ENCODE measurements at places on chromosomes 6 and 20.
A peak's percentile ranks its signal among the peaks of the same experiment; 100 is the strongest.

- DNase-seq, result no peak
Observed at GRCh38 chr6:115610696-115611095, 450.0 kb downstream of the FRK start.

GRCh38 chr6:132052096-132052495 lies 100.9 kb upstream of the CCN2 start:
- DNase-seq, result no peak

DNA sequence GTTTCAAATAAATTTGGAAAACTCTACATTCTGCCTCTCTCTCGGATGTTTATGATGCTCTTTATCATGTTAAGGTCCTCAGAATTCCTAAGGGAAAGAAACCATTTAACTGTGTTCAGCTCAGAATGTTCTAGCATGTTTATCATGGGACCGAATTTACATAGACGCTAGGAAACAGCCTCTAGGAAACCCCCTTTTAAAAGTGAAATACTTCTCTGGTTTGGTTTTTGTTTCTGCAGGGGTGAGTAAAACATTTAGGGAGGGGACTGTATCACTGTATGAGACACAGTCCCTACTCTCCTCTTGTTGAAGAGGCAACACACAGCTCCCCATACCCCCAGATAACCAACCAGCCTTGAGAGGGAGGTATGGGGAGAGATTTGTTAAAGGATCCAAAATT lies 267.6 kb upstream of the SUPT3H start:
- DNase-seq, result no peak

DNA sequence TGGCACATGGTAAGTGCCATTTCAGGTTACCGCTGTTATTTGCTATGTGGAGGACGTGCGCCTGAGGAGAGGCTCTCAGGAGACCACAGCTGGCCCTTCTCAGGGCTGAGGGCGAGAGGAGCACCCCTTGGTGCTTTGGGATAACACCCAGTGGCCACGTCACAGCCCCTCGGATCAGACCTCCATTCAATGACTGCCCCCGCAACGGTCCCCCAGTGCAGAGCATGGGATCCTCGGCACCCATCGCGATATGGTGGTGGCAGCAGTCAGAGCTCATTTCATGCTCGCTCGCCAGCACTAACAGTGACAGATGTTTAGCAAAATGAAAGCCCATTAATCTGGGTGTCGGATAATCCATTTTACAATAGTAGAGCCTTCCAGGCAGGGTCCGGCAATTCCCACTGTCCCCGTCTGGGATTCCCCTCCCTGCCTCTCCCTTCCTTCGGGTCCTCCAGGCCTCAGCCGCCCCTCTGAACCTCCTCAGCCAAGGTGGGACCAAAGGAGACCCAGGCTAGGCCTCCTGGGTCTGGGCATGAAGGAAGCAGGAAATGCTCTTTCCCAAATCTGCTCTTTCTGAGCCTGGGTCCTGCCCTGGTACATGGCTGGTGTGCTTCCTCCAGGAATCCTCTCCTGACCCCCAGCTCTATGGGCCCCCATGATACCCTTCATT lies 117.1 kb downstream of the GRM4 start:
- no peak for DNase-seq

GRCh38 chr6:12717356-12717755 lies 789 bp downstream of the PHACTR1 start:
- no peak for DNase-seq

DNA sequence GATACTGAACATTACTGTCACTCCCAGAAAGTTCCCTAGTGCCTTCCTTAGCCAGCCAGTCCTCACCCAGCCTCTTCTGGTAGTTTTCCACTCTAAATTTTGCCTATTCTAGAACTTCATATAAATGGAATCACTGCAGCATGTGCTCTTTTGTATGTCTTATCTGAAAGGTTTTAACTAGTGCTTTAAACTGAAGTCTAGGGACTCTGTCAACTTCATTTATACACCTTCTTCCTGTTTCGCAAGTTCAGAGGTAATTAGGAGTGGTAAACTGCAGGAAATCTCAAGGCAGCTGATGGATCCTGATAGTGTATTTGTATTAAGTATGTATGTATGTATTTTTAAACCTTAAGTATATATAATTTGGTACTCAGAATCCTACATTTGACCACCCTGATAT lies 94.3 kb downstream of the TCP11 start:
- peak; percentile 88 for DNase-seq

DNA sequence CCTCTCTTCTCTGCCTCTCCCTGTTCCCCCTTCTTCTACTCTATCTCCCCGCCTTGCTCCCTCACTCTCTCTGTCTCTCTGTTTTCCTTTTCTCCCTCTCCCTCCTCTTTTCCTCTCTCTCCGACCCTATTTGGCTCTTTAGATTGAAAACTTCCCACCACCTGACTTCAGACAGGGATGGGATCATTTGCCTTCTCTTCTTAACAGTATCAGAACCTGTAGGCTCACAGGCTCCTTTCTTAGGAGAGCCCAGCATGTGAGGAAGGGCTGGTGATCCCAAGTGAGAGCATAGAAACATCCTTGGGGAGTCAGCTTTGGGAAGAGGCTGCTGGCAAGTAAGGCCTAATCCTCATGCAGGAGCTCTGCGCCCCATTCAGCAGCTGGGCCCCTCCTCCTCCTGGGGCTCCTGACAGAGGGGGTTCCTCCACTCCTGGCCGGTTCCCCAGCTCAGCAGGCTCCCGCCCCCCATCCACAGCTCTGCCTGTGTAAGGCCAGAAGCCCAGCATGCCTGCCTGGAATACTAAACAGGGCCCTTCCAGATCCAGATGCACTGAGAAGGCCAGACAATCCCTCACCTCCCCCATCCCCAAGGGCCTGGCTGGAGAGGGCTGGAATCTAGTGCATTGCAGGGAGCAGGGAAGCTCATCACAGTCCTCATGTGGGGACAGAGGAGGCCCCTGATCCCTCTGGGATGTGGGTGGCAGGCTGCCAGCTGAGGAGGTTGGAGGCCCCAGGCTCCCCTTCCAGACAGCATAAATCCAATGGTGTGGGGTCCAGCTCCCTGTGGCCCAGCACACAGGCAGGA lies 93.4 kb downstream of the PTPRT start:
- DNase-seq, result no peak

GRCh38 chr6:114171473-114171872 lies 171.3 kb downstream of the HS3ST5 start:
- no peak for DNase-seq

GRCh38 chr6:162706232-162706631 lies 21.3 kb downstream of the PRKN start:
- no peak for DNase-seq

DNA sequence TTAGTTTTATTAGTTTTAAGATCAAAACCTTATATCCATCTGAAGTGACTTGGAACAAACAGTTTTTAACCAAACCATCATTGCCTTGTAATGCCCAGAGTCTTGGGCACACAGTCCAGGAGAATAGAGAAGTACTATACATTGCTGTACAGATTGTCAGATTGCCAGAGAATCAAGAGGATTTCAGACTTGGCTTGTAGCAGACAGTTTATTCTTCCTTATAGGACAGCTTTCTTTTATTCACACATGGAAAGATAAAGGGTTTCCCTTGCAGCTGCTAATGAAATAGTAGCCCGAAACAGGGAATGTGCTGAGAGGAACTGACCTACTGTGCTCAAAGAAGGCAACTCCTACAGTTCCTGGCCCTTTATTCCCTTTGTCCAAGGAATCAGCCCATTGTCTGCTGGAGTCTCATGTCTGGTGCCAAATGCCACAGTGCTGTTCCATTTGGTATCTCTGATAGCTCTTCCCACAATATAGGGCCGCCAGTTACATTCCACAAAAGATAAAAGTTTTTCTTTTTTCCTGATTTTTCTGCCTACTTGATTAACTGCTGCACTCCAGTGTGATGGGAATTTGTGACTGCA lies 30.6 kb downstream of the DCBLD1 start:
- DNase-seq, result no peak

DNA sequence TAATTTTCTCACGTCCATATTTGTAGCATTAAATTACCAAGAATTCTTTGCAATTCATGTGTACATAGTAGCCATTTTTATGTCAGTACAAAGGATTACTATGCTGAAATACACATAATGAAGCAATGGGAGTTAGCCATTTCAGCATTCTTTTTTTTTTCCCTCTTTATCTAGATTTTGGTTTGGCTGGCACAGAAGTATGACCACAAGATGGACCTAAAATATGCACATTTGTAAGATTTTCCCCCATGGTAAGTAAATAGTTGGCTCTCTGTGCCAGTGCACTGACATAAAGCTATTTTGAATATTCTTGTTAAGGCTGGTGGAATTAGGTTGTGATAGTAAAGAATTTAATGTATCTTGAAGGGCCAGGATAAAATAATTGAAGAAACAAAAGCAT lies 486.1 kb upstream of the BTBD3 start:
- DNase-seq, result no peak

GRCh38 chr6:155483858-155484257 lies 28.2 kb upstream of the NOX3 start:
- DNase-seq, result no peak

GRCh38 chr6:32608362-32608761 lies 18.7 kb upstream of the HLA-DRB1 start:
- DNase-seq, result no peak

DNA sequence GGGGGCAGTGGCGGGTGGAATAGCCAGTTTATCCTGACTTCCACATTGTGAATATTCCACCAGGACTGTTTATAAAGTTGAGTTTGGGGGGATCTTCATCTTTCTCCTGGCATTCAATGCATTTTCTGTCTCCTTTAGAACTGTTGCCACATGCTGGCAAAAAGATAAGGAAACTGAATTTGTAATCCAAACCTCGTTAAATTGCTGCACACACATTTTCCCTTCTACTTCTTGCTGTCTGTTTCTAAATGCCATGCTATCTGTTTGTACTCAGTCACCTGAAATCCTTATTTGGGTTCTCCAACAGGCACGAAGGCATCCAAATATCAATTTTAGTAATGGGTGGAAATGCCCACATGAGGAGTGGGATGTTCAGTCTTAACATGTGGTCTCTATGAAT lies 180.2 kb upstream of the CCN2 start:
- DNase-seq, result no peak

- peak; percentile 61 for DNase-seq
Observed at GRCh38 chr20:14632906-14633305, 295.5 kb upstream of the FLRT3 start.

DNA sequence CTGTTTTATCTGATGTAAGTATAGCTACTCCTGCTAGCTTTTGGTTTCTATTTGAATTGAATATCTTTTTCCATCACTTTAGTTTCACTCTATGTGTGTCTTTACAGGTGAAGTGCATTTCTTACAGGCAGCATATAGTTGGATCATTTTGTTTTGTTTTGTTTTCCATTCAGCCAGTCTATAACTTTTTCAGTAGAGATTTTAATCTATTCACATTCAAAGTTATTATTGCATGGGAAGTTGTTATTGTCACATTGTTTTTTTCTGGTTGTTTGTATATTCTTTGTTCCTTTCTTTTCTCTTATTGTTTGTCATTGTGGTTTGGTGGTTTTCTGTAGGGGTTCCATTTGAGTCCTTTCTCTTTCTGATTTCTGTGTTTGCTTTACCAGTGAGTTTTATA lies 151.2 kb downstream of the PDE10A start:
- DNase-seq, result no peak

GRCh38 chr20:17542993-17543412 lies 11.8 kb upstream of the BFSP1 start:
- DNase-seq, result no peak

DNA sequence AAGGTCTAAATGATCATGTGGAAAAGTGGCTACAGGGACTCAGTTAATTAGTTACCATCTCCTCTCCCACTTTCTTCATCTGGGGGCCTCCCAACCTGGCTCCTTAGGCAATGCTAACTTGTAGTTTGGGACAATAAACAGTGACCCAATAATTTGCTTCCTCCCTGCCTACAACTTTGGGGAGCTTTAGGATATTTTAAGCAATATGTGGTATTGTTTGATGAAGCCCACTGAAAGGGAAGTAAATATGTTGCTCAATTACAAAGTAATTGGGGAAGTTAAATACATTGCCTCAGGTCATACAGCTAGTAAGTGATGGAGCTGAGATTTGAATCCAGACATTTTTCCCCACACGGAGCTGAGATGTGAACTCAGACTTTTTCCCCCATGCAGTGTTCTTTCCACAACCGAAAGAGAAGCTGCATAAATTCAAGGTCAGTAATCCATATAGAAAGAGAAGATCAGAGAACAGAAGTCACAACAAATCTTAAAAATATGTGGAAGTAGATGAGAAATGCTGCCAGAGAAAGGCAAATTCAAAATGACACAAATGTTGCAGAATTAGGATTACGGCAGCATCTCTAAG lies 26.6 kb downstream of the ZHX3 start:
- DNase-seq, result peak; percentile 50

DNA sequence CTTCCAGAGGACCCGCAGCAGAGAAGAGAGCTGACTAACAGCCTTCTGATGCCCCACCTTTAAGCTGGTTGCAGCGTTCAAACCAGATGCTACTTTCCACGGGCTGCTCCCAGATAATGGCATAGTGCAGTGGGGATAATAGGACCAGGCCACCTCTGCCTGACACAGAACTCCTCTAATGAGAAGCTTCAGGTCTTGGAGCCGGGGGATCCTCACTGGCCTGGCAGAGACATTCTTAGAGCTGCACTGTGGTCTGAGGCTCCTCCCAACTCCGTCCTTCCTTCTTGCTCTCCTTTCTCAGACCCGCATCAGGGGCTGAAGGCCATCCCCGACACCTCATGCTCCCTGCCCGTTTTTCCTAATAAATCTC lies 206.6 kb upstream of the MARCKS start:
- no peak for DNase-seq

DNA sequence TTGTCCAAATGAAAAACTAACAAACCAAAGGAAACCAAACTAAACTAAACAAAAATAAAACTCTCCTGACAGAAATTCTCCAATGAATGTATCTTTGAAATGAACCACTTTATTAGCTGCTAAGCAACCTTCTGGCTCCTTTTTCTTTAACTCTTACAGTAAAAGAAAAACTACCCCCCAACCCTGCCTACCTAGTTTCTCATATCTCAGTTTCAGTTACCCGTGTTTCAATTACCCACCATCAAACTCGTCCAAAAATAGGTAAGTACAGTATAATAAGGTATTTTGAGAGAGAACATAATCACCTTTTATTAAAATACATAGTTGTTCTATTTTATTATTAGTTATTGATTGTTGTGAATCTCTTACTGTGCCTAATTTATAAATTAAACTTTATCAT lies 177.4 kb upstream of the THEMIS start:
- DNase-seq, result no peak

DNA sequence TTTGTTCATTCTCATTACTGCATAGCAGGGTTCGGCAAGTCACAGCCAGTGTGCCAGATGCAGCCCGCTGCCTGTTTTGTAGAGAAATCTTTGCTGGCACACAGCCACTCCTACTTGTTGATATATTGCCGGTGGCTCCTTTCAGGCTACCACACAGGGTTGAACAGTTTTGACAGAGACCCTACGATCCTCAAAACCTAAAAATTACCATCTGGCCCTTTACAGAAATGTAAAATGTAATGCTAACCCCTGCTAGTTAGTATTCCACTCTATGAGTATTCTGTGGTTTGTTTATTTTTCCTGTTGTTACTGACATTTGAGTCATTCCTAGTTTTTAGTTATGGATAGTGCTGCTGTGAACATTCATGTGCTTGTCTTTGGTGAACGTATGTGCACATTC lies 11.5 kb downstream of the DHX35 start:
- no peak for DNase-seq

Data from NB4 (cell line).